ENCODE measurements at places on chromosomes 7 and 10.

DNA sequence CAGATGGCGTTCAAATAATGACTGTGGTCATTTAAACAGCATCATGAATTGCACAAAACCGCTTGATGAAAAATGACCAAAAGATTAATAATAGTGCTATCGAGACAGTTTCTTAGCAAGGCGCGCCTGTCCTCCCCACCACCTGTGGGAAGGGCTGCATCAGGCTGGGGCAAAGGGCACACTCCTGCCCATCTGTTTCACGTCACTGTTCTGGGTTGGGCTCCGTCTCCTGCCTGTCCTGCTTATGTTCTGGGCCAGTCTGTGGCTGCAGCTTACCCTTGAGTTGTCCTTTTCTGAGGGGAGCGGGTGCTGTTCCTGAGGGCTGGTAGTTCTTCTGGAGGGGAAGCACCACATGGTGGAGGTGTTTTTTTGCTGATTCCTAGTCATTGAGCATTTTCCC is 13.3 kb downstream of the RBM17 start:
- H3K4me3 ChIP-seq, result no peak overlapping the region
- H3K4me1 ChIP-seq, result no peaks in the 10 kb centered on the region
- no peaks in the 10 kb centered on the region for H3K36me3 ChIP-seq
- no peaks in the 10 kb centered on the region for H3K27me3 ChIP-seq
- DNase-seq, result no peak

GRCh38 chr7:70374772-70375533 is 757.0 kb upstream of the GALNT17 start:
- no peaks in the 10 kb centered on the region for H3K27me3 ChIP-seq
- no peak overlapping the region for H3K4me3 ChIP-seq
- no peaks in the 10 kb centered on the region for H3K4me1 ChIP-seq
- H3K36me3 ChIP-seq, result no peaks in the 10 kb centered on the region
- no peak overlapping the region for H3K27ac ChIP-seq

DNA sequence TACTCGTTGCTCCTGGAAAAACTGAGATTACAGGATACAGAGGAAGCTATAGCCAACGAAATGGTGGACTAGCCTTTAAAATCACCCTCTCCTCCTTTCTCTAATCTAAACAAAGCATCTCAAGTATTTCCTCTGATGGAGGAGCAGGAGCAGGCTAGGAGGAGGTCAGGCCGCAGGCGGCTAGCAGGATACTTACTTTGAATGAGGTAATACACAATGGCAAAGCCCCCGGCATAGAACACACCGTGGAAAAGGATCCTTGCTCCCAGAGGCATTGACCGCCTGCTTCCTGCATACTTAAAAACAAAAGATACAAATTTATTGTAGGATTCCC is 64.4 kb downstream of the STK17A start:
- no peak overlapping the region for H3K4me3 ChIP-seq
- peaks cover 68% of the 10 kb centered on the region for H3K4me1 ChIP-seq
- no peaks in the 10 kb centered on the region for H3K36me3 ChIP-seq
- peak overlapping the region; percentile 95 for H3K27ac ChIP-seq
- no peak for DNase-seq
- H3K27me3 ChIP-seq, result no peaks in the 10 kb centered on the region

DNA sequence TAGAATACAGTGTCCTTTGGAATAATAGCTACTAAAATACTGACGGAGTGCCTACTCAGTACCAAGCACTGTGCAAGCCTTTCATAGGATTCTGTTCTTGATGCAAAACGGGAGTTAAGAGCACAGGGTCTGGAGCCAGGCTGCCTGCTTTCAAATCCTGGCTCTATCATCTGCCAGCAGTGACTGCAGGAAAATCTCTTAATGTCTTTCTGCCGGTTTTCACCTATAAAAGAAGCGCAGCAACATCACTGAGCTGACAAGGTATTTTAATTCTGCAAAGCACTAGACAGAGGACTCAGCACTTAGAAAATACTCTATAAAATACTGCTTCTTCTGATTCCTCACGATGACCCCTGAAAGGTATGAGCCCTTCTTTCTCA is 659 bp downstream of the FIGNL1 start:
- no peaks in the 10 kb centered on the region for H3K27me3 ChIP-seq
- DNase-seq, result no peak
- peak overlapping the region; percentile 77 for H3K27ac ChIP-seq
- H3K36me3 ChIP-seq, result peaks cover 21% of the 10 kb centered on the region
- no peaks in the 10 kb centered on the region for H3K4me1 ChIP-seq

DNA sequence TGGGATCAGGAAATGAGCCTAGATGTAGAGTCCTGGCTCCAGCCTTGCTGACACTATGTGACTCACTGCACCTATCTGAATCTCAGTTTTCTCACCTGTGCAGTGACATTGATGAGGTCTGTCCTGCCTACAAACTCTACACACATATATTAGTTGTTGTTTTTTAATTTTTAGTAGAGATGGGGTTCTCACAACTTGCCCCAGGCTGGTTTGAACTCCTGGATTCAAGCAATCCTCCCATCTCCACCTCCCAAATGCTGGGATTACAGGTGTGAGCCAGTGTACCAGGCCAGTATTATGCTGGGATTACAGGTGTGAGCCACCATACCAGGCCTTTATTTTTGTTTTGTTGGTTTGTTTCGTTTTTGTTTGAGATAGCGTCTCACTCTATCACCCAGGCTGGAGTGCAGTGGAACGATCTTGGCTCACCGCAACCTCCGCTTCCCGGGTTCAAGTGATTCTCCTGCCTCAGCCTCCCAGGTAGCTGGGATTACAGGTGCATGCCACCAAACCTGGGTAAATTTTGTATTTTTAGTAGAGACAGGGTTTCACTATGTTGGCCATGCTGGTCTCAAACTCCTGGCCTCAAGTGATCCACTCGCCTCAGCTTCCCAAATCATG is 11.8 kb upstream of the DDIT4 start:
- peaks cover 58% of the 10 kb centered on the region for H3K4me1 ChIP-seq
- H3K36me3 ChIP-seq, result no peaks in the 10 kb centered on the region
- H3K27ac ChIP-seq, result peak overlapping the region; percentile 88
- DNase-seq, result peak; percentile 14
- H3K4me3 ChIP-seq, result no peak overlapping the region

- H3K27me3 ChIP-seq, result no peaks in the 10 kb centered on the region
- H3K4me1 ChIP-seq, result peaks cover 46% of the 10 kb centered on the region
- DNase-seq, result peak; percentile 92
- no peak overlapping the region for H3K4me3 ChIP-seq
- H3K36me3 ChIP-seq, result no peaks in the 10 kb centered on the region
Measured at GRCh38 chr10:93437086-93437945, 44.8 kb downstream of the MYOF start.

- no peaks in the 10 kb centered on the region for H3K4me1 ChIP-seq
- no peak overlapping the region for H3K27ac ChIP-seq
- no peaks in the 10 kb centered on the region for H3K36me3 ChIP-seq
- DNase-seq, result no peak
- H3K27me3 ChIP-seq, result no peaks in the 10 kb centered on the region
Measured at GRCh38 chr7:85006754-85007153, 180.1 kb downstream of the SEMA3D start.

GRCh38 chr10:11170993-11171851 is 153.6 kb downstream of the CELF2 start:
- H3K36me3 ChIP-seq, result no peaks in the 10 kb centered on the region
- DNase-seq, result no peak
- peaks cover 77% of the 10 kb centered on the region for H3K4me1 ChIP-seq

- no peaks in the 10 kb centered on the region for H3K4me1 ChIP-seq
- no peaks in the 10 kb centered on the region for H3K27me3 ChIP-seq
- no peak overlapping the region for H3K4me3 ChIP-seq
- no peak overlapping the region for H3K27ac ChIP-seq
- no peaks in the 10 kb centered on the region for H3K36me3 ChIP-seq
Measured at GRCh38 chr7:135102372-135102771, 45.5 kb upstream of the TMEM140 start.

DNA sequence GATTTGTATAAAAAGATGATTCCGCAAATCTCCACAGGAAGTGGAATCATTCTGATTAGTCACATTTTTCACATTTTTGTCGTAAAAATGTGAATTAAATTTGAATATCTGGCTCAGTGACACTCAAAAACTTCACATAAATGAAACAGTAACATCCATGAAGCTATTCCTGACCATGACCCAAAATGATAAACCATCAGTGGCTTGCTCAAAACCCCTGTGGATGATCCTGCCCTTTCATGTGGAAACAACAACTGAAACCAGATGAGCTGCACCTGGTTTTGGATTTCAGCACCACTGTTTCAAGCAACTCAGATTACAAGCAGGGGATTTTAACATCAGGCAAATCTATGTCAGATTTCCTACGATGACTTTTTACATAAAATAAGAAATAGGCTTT is 80.3 kb downstream of the AMPH start:
- DNase-seq, result no peak
- H3K36me3 ChIP-seq, result no peaks in the 10 kb centered on the region
- H3K27me3 ChIP-seq, result no peaks in the 10 kb centered on the region
- no peak overlapping the region for H3K4me3 ChIP-seq

DNA sequence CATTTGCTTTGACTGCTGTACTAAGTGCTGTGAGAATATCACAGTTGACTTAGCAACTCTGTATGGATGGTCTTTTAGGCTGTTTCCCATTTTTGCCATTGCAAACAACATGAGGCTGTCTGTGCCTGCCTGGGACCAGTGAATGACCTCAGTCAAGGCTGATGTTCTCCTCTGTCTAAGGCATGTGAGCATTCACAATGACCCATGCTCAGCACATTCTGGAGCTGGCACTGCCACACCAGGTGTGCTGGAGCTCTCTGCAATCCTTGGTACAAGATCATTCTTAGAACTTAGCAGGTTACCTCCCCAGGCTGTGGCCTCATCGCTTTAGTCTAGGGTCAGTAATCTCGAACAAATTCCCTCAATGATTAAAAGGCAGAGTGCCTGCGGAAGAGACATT is 61.9 kb downstream of the SH3PXD2A start:
- peak overlapping the region; percentile 58 for H3K27ac ChIP-seq
- H3K27me3 ChIP-seq, result no peaks in the 10 kb centered on the region
- DNase-seq, result no peak
- no peaks in the 10 kb centered on the region for H3K36me3 ChIP-seq
- H3K4me3 ChIP-seq, result no peak overlapping the region
- H3K4me1 ChIP-seq, result peaks cover 15% of the 10 kb centered on the region

- H3K27ac ChIP-seq, result peak overlapping the region; percentile 88
- H3K36me3 ChIP-seq, result no peaks in the 10 kb centered on the region
- peaks cover 30% of the 10 kb centered on the region for H3K4me1 ChIP-seq
- no peaks in the 10 kb centered on the region for H3K27me3 ChIP-seq
- no peak overlapping the region for H3K4me3 ChIP-seq
Measured at GRCh38 chr10:61943674-61944378, 42.3 kb downstream of the ARID5B start.

DNA sequence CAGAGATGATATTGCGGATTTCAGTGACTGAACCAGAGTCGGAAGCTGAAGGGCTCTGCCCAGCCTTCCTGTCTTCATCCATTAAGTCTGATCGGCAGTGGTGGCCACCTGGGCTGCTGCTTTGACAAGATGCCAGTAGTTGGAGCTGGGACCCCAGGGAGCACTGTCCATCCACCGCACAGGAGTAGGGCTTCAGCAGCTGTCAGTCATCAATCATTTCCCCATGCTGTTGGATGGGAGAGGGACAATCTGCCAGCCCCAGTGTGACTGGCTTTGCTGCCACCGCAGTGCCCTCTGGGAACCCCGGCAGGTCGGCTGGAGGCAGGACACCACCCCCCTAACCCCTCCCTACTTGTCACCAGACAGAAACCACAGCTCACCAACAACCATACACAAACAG is 23.0 kb upstream of the GPR146 start:
- H3K36me3 ChIP-seq, result no peaks in the 10 kb centered on the region
- H3K27ac ChIP-seq, result no peak overlapping the region
- no peaks in the 10 kb centered on the region for H3K4me1 ChIP-seq
- no peaks in the 10 kb centered on the region for H3K27me3 ChIP-seq
- no peak overlapping the region for H3K4me3 ChIP-seq

GRCh38 chr7:128264477-128264876 is 23.4 kb downstream of the LEP start:
- no peak overlapping the region for H3K27ac ChIP-seq
- H3K4me3 ChIP-seq, result no peak overlapping the region
- peaks cover 23% of the 10 kb centered on the region for H3K27me3 ChIP-seq
- no peak for DNase-seq

DNA sequence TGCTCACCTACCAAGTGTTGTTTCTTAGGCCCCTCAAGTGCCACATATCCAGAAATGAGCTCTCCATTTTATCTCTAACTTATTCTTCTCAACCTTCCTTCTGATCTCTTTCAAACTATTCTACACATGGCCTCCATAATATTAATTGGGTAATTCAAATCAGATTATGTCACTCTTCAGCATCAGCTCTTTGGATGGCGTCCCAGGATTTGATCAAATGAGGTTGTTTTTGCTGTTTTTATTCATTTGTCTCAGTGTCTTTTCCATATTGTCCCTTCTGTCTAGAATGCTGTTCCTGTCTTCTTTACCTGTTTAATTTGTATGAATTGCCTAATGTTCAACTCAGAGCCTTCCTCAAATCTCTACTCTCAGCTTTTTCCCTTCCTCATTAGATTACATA is 234.6 kb upstream of the CXCL12 start:
- H3K27me3 ChIP-seq, result no peaks in the 10 kb centered on the region
- DNase-seq, result no peak
- no peak overlapping the region for H3K27ac ChIP-seq
- no peaks in the 10 kb centered on the region for H3K36me3 ChIP-seq
- no peaks in the 10 kb centered on the region for H3K4me1 ChIP-seq
- H3K4me3 ChIP-seq, result no peak overlapping the region

DNA sequence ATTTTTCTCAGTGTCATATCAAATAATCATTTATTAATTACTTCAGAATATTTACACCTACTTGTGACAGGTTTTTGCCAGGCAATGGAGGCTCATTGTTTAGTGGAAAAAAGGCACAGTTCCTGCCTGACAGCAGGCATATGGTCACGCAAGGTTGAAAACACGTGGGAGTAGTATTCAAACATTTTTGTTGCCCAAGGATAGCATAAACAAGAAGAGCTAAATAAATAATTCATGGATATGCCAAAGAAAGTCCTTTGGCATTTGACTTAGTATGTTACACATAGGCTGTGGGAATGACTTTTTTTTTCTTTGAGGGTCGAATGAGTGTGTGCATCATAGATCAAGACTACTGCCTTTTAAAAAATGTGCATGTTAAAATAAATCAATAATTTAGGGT is 120.5 kb upstream of the SEMA3E start:
- no peak for DNase-seq
- no peaks in the 10 kb centered on the region for H3K27me3 ChIP-seq
- no peaks in the 10 kb centered on the region for H3K36me3 ChIP-seq
- H3K4me3 ChIP-seq, result no peak overlapping the region

DNA sequence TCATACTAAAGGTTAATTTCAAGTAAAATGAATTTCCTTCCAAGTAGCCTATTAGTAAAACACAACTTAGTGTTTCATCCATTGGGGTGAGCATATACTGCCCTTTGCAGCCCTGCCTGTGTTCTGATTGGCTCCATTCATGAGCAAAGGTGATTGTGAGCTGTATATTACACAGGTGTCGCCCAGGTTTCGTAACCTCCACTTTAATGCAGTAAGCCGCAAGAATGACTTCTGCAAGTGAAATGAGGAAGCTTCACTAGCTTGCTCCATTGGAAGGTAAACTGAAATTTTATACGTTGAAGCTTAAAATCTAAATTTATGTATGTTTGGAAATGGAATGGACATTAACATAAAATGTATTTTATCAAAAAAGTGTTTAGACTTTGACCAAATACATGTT is 24.4 kb downstream of the MTURN start:
- no peak overlapping the region for H3K27ac ChIP-seq
- H3K4me1 ChIP-seq, result peaks cover 4% of the 10 kb centered on the region
- H3K4me3 ChIP-seq, result no peak overlapping the region
- H3K27me3 ChIP-seq, result no peaks in the 10 kb centered on the region

GRCh38 chr7:46610746-46611145 is 689.7 kb upstream of the IGFBP3 start:
- DNase-seq, result no peak
- no peak overlapping the region for H3K27ac ChIP-seq
- no peaks in the 10 kb centered on the region for H3K27me3 ChIP-seq
- H3K4me3 ChIP-seq, result no peak overlapping the region
- no peaks in the 10 kb centered on the region for H3K4me1 ChIP-seq

GRCh38 chr7:86926732-86927131 is 132.7 kb downstream of the ELAPOR2 start:
- no peaks in the 10 kb centered on the region for H3K27me3 ChIP-seq
- H3K4me3 ChIP-seq, result no peak overlapping the region

Data from left lung (tissue), 14 donors.